PC-9 (cell line): ENCODE measurements at places on chromosomes 2 and 18. TPM values are rescaled to one million over a fixed set of nuclear protein-coding genes. Genes with fewer than 3 reads are reported as not detected.

GRCh38 chr2:147045113-147045512 lies 799.7 kb upstream of the ACVR2A start:
- DNase-seq = peak; percentile 25
- H3K27ac ChIP-seq = no peak overlapping the region
- H3K4me1 ChIP-seq = no peaks in the 10 kb centered on the region
- no peaks in the 10 kb centered on the region for H3K36me3 ChIP-seq
- H3K27me3 ChIP-seq = no peaks in the 10 kb centered on the region

Gene GPN1
- total RNA-seq = 37.3 and 45.1 TPM in 2 replicates

DNA sequence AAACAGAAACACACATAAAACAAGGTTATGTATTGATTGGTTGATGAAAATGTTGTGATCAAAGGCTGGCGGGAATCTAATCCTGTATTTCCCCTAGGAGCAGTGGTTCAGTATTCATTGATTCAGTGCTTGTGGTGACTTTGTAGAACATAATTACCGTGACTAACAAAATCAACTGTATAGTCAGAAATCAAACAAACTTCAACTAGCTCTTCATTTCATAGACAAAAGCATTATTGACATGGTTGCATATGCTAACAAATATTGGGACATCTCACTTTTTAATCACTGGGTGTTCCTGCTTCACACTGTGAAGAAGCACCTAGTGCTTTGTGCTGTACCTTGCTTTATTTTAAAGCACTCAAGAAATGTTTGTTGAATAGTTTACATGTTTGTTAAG lies 41.4 kb downstream of the USP14 start:
- H3K36me3 ChIP-seq = peaks cover 38% of the 10 kb centered on the region
- no peak for DNase-seq
- no peak overlapping the region for H3K27ac ChIP-seq
- H3K4me3 ChIP-seq = no peak overlapping the region
- H3K4me1 ChIP-seq = no peaks in the 10 kb centered on the region
- H3K27me3 ChIP-seq = no peaks in the 10 kb centered on the region

- peak; percentile 98 for DNase-seq
- no peaks in the 10 kb centered on the region for H3K27me3 ChIP-seq
- H3K27ac ChIP-seq = peak overlapping the region; percentile 53
- peak overlapping the region; percentile 51 for H3K4me3 ChIP-seq
- H3K36me3 ChIP-seq = peaks cover 37% of the 10 kb centered on the region
- H3K4me1 ChIP-seq = peaks cover 44% of the 10 kb centered on the region
Measured at GRCh38 chr2:241354668-241355658, 1.1 kb upstream of the FARP2 start.

- no peaks in the 10 kb centered on the region for H3K27me3 ChIP-seq
- peak; percentile 53 for DNase-seq
- no peaks in the 10 kb centered on the region for H3K36me3 ChIP-seq
- H3K27ac ChIP-seq = no peak overlapping the region
Measured at GRCh38 chr2:100742277-100743254, 77.4 kb upstream of the NPAS2 start.

Gene MPHOSPH10
- total RNA-seq = 16.0 and 26.9 TPM in 2 replicates

DNA sequence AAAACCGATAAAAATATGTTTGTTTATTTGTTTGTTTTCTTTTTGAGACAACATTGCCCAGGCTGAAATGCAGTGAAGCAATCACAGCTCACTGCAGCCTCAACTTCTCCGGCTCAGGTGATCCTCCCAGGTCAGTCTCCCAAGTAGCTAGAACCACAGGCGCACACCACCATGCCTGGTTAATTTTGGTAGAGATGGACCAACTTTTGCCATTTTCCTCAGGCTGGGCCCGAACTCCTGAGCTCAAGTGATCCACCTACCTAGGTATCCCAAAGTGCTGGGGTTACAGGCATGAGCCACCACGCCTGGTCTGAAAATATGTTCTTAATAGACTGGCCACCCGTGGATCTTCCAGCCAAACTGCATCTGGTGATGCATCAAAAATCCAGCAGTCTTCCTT lies 1482.7 kb upstream of the NXPH2 start:
- no peak overlapping the region for H3K4me3 ChIP-seq
- no peaks in the 10 kb centered on the region for H3K4me1 ChIP-seq
- no peaks in the 10 kb centered on the region for H3K27me3 ChIP-seq
- no peaks in the 10 kb centered on the region for H3K36me3 ChIP-seq

- peak; percentile 36 for DNase-seq
- H3K27ac ChIP-seq = peak overlapping the region; percentile 99
- H3K4me1 ChIP-seq = peaks cover 49% of the 10 kb centered on the region
Measured at GRCh38 chr2:168208652-168209051, 38.7 kb downstream of the STK39 start.

Gene CHPF
- total RNA-seq = 78.2 and 89.7 TPM in 2 replicates

DNA sequence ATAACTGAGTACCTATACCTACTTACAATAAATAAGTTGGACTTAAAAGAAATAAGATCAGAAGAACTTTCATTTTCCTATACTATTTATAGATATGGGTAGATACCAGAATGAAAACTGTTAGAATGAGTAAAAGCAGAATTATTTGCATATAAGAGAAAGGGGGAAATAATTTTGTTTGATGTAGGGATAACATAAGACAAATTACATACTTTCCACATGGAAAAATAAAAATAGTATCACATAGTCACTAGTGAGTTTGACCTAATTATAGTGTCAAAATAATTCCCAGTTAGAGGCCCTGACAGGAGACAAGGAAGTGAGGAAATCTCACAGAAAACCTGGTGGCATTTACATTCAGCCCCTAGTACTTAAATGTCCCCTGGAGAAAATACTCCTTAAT lies 28.6 kb downstream of the KCMF1 start:
- H3K4me3 ChIP-seq = no peak overlapping the region
- H3K36me3 ChIP-seq = no peaks in the 10 kb centered on the region
- H3K27ac ChIP-seq = no peak overlapping the region
- no peaks in the 10 kb centered on the region for H3K27me3 ChIP-seq

- no peaks in the 10 kb centered on the region for H3K27me3 ChIP-seq
- H3K4me3 ChIP-seq = no peak overlapping the region
- H3K4me1 ChIP-seq = no peaks in the 10 kb centered on the region
- no peak overlapping the region for H3K27ac ChIP-seq
- DNase-seq = no peak
- no peaks in the 10 kb centered on the region for H3K36me3 ChIP-seq
Measured at GRCh38 chr2:68831686-68832232, 39.4 kb downstream of the BMP10 start.
